PC-9 (cell line): ENCODE measurements at places on chromosomes 7 and 10. TPM values are rescaled to one million over a fixed set of nuclear protein-coding genes. Genes with fewer than 3 reads are reported as not detected.

DNA sequence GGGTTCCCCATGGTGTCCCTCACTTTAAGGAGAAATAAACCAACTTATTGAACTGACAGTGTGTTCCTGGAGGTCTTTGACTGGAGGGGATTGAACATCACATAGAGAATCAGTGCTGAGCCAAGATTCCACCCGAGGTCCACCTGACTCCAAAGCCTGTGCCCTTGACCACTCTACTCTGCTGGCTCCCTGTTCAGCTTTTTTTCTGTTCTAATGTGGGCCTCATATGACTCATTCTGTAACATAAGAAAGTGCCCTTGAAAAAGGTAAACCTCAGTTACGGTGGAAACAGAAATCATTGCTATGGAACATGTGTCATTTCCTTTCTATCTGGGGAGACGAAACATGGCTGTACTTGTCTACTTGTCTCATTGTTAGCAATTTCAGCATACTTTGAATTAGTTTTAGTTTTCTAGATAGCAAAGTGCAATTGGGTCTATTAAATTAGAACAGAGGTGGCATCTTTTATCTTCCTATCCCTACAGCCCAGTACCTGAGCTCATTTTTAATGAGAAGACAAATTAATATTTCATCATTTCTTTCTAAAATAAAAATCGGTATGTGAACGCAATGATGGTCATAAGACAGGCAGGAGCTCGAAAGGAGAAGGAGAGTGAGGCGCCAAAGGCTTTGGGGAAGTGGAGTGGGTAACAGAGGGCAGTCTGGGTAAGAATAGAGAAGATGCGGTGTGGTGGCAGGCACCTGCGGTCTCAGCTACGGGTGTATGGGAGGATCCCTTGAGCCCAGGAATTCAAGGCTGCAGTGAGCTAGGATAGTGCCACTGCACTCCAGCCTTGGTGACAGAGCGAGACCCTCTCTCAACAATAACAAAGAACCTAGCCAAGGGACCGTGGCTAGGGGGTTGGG, 1.5 kb downstream of the GSDME start:
- no peak overlapping the region for H3K27ac ChIP-seq
- no peak overlapping the region for H3K4me3 ChIP-seq
- DNase-seq: no peak
- H3K27me3 ChIP-seq: no peaks in the 10 kb centered on the region
- H3K36me3 ChIP-seq: no peaks in the 10 kb centered on the region
- H3K4me1 ChIP-seq: peaks cover 15% of the 10 kb centered on the region

DNA sequence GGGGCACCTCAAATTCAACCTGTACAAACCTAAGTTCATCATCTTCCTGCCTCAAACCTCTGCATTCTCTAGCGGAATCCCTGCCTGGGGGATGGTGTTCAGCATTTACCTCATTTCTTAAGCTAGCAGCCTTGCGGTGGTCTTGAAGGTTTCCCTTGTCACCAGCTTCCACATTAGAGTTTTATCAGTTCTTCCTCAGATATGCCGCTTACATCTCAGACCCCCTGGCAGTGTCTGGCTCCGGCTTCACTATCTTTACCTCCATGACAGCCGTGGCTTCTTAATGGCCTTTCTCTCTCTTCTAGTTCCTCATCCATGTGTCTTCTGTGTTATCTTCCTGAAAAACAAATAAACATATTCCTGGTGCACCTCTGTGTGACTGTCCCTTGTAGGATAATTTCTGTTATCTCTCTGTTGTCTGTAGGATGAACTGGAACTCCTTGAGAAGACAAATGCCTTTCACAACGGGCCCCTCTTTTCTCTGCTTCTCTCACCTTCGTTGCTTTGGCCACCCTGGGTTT, 101.1 kb upstream of the BMPER start:
- no peak overlapping the region for H3K27ac ChIP-seq
- no peak for DNase-seq
- H3K4me3 ChIP-seq: no peak overlapping the region
- H3K36me3 ChIP-seq: no peaks in the 10 kb centered on the region
- no peaks in the 10 kb centered on the region for H3K4me1 ChIP-seq

DNA sequence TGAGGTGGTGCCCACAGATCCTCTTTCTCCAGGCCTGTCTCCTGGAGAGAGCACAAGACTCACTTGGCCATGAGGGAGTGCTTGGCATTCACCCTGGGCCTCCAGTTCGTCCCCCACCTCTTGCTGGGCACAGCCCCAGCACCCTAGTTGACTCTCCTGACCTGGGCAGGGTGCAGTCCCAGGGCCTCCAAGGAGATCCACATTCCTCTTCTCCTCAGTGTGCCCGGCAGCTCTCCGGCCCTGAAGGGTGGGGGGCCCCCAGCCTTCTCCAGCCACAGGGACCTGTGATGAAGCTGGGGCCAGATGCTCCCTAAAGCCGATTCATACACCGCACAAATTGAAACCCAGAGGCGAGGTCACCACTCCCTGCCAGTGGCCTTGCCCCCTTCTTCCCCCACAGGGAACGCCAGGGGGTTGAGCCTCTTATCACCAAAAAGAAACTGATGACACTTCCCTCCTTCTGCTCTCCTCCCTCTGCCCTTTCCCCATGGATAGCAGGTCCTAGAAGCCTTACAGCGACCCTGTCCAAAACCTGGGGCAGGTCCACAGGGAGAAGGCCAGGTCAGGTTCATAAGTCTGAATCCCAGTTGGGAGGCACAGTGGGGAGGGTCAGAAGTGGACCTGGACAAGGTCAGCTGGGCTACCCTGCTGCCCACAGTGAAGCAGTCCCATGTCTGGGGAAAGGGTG, 3.1 kb downstream of the EN2 start:
- no peaks in the 10 kb centered on the region for H3K36me3 ChIP-seq
- no peaks in the 10 kb centered on the region for H3K4me1 ChIP-seq
- DNase-seq: no peak
- H3K27ac ChIP-seq: no peak overlapping the region
- H3K27me3 ChIP-seq: peaks cover 74% of the 10 kb centered on the region
- H3K4me3 ChIP-seq: no peak overlapping the region

GRCh38 chr10:74227697-74228424, 76.8 kb downstream of the ADK start:
- H3K4me1 ChIP-seq: peaks cover 62% of the 10 kb centered on the region
- DNase-seq: peak; percentile 39
- H3K4me3 ChIP-seq: no peak overlapping the region
- no peaks in the 10 kb centered on the region for H3K27me3 ChIP-seq

- H3K4me3 ChIP-seq: no peak overlapping the region
- H3K27me3 ChIP-seq: no peaks in the 10 kb centered on the region
- H3K36me3 ChIP-seq: no peaks in the 10 kb centered on the region
- peaks cover 15% of the 10 kb centered on the region for H3K4me1 ChIP-seq
Measured at GRCh38 chr7:117123311-117123926, 170.1 kb downstream of the ST7 start.

- no peak overlapping the region for H3K27ac ChIP-seq
- no peaks in the 10 kb centered on the region for H3K27me3 ChIP-seq
- H3K4me1 ChIP-seq: no peaks in the 10 kb centered on the region
- H3K4me3 ChIP-seq: no peak overlapping the region
Measured at GRCh38 chr7:32803406-32804141, 88.0 kb downstream of the KBTBD2 start.

GRCh38 chr10:69871074-69871473, 69.4 kb downstream of the COL13A1 start:
- H3K27ac ChIP-seq: peak overlapping the region; percentile 79
- H3K4me1 ChIP-seq: peaks cover 76% of the 10 kb centered on the region
- no peak overlapping the region for H3K4me3 ChIP-seq
- no peak for DNase-seq

GRCh38 chr10:121781101-121781500, 146.7 kb downstream of the ATE1 start:
- no peaks in the 10 kb centered on the region for H3K27me3 ChIP-seq
- H3K27ac ChIP-seq: no peak overlapping the region
- H3K4me1 ChIP-seq: peaks cover 16% of the 10 kb centered on the region
- no peaks in the 10 kb centered on the region for H3K36me3 ChIP-seq
- peak; percentile 47 for DNase-seq
- no peak overlapping the region for H3K4me3 ChIP-seq

DNA sequence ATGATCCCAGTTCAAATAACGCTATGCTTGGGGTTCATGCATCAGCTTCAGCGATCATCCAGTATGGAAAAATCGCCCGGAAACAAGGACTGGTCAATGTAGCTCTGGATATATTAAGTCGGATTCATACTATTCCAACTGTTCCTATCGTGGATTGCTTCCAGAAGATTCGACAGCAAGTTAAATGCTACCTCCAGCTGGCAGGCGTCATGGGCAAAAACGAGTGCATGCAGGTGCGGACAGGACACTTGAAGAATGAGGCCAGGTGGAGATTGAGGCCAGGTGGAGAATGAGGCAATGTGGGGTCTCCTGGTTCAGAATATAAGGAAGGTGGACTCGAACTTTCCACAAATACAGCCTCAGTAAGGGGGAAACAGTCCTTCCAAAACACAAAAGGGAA, 105.8 kb downstream of the TRRAP start:
- no peaks in the 10 kb centered on the region for H3K4me1 ChIP-seq
- H3K27ac ChIP-seq: no peak overlapping the region
- H3K4me3 ChIP-seq: no peak overlapping the region
- H3K27me3 ChIP-seq: no peaks in the 10 kb centered on the region
- H3K36me3 ChIP-seq: peaks cover 56% of the 10 kb centered on the region
- DNase-seq: no peak

DNA sequence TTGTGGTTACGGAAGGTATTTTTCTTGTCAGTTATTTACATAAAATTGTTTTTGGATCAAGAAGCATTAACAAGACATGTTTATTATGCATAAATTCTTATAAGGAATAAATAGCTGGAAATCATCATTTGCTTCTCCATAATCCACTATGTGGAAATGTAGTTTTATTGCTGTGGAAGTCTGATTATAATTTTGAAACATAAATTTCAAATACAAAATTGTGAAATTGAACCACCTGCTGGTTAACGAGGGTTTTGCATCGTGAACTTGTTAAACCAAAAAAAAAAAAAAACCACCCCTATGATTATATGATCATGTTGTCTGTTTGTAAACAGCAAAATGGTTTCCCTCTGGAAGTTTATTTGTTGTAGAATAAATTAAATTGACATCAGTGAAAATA, 25.9 kb downstream of the ABRAXAS2 start:
- H3K36me3 ChIP-seq: no peaks in the 10 kb centered on the region
- H3K27ac ChIP-seq: no peak overlapping the region
- H3K27me3 ChIP-seq: no peaks in the 10 kb centered on the region
- DNase-seq: no peak
- no peaks in the 10 kb centered on the region for H3K4me1 ChIP-seq
- H3K4me3 ChIP-seq: no peak overlapping the region

DNA sequence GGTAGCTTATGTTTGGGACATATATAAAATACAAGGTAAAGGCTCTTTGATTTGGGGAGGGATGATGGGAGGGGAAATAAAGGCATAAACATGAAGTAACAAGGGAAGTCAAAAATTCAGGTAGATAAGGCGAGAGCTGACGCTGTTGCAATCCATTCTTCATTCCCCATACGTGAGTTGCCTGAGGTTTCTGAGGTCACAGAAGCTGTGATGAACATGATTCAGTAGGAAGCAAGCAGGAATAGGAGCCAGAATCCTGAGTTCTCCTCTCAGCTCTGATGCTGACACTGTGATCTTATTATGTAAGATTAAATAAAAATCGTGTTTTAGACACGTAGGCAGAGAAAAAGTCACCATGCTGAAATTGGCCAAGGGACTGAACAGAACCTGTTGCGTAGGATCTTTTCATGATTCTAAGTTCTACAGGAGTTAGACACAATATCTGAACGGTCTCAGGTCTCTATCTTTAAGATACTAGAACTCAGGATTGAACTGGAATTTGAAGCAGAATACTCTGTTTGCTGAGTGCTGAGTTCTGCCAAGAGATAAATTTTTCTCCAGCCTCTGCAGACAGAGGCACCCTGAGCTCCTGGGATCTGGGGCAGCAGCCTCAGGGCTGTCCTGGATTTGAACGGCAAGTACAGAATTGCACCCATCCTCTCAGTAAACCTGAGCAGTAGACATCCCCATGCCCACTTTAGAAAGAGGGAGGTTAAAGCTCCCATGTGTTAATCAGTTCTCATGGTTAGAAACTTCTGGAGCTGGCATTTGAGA, 21.0 kb downstream of the KLF6 start:
- H3K4me1 ChIP-seq: peaks cover 70% of the 10 kb centered on the region
- H3K27ac ChIP-seq: peak overlapping the region; percentile 100
- peak; percentile 93 for DNase-seq
- no peaks in the 10 kb centered on the region for H3K36me3 ChIP-seq

DNA sequence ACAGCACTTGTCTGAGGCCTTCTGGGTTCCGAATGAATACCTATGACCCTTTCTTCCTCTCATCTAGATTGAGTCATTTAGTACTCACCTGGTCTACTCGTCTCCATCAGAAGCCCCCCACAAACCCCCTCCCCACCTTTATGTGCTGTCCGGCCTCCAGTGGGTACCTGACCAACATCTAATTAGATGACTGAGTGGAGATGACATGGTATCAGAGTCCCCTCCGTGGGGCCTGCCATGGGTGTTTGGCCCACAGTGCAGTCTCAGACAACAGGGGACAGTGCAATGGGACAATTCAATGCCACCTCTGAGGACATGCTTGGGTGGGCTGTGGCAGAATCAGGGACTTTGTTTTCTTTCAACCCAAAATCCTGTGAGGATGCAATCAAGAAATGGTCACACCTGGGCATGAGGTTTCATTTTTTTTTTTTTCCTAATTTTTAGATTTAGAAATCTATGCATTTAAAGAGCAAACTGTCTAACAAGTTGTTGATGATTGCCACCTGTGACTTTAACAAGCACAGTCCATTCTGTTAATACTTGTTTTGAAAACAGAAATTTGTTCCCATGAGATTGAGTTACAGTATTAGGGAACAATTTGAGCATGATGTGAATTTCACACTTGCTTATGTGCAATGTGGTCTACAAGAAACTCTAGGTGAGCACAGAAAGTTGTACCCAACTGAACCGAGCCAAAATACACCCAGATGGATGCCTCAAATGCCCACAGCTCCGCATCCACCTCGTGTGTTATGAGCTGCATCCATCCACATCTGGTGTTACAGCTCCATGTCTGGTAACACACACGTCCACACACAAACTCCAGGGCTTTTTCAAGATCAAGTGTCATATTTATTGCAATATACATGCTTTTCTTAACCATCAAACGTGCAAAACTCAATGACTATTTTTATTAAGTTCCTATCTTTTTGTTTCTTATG, 27.5 kb downstream of the GPRIN2 start:
- no peaks in the 10 kb centered on the region for H3K27me3 ChIP-seq
- H3K36me3 ChIP-seq: no peaks in the 10 kb centered on the region
- DNase-seq: no peak

- H3K36me3 ChIP-seq: peaks cover 20% of the 10 kb centered on the region
- no peaks in the 10 kb centered on the region for H3K4me1 ChIP-seq
- DNase-seq: no peak
- H3K27me3 ChIP-seq: no peaks in the 10 kb centered on the region
- H3K27ac ChIP-seq: no peak overlapping the region
- no peak overlapping the region for H3K4me3 ChIP-seq
Measured at GRCh38 chr7:98295467-98296192, 14.1 kb downstream of the BRI3 start.

GRCh38 chr10:59817773-59818172, 64.5 kb upstream of the MRLN start:
- DNase-seq: no peak
- no peak overlapping the region for H3K4me3 ChIP-seq
- no peaks in the 10 kb centered on the region for H3K4me1 ChIP-seq

The ABCB1 gene
- total RNA-seq: not detected in 2 replicates

The DNAJC12 gene
- 0.33 TPM in 1 of 2 replicates, not detected in the other for total RNA-seq

The CPN1 gene
- not detected in 2 replicates for total RNA-seq

The NPS gene
- not detected in 2 replicates for total RNA-seq

The HTR5A gene
- total RNA-seq: not detected in 2 replicates

The RBM33 gene
- 85.7 and 113 TPM in 2 replicates for total RNA-seq

The DENND2A gene
- total RNA-seq: 3.7 and 4.2 TPM in 2 replicates
